Endothelial cell of umbilical vein (primary cell): ENCODE measurements at places on chromosomes 11 and 22. TPM values are rescaled to one million over a fixed set of nuclear protein-coding genes. Genes with fewer than 3 reads are reported as not detected.

The ARHGEF12 gene
- 117 and 125 TPM in 2 replicates for total RNA-seq

The PLEKHA7 gene
- 3.8 and 6.8 TPM in 2 replicates for total RNA-seq

The KDELR3 gene
- total RNA-seq = 28.6 and 40.2 TPM in 2 replicates

The SCGB1A1 gene
- not detected in 2 replicates for total RNA-seq

The MUC5AC gene
- total RNA-seq = not detected in 2 replicates

The SCGB2A2 gene
- not detected in 2 replicates for total RNA-seq

The JAM3 gene
- 106 and 137 TPM in 2 replicates for total RNA-seq

The TESMIN gene
- total RNA-seq = 3.1 and 6.1 TPM in 2 replicates

The MYOD1 gene
- not detected in 2 replicates for total RNA-seq

The MISFA gene
- total RNA-seq = 2.8 and 3.6 TPM in 2 replicates

The RAG1 gene
- 1.2 and 2.0 TPM in 2 replicates for total RNA-seq

The RASSF10 gene
- not detected in 2 replicates for total RNA-seq

The KCTD14 gene
- 1.1 and 1.8 TPM in 2 replicates for total RNA-seq

The PLA2G3 gene
- 0.75 and 1.0 TPM in 2 replicates for total RNA-seq

The STK33 gene
- 1.6 and 3.4 TPM in 2 replicates for total RNA-seq

The SLC37A2 gene
- total RNA-seq = 1.1 and 1.3 TPM in 2 replicates

The STIM1 gene
- 30.9 and 32.7 TPM in 2 replicates for total RNA-seq

The RTN4RL2 gene
- total RNA-seq = 0.83 and 1.3 TPM in 2 replicates

The GP1BB gene
- 1.5 and 1.7 TPM in 2 replicates for total RNA-seq

The NCAPH2 gene
- total RNA-seq = 42.4 and 43.1 TPM in 2 replicates

The DDI1 gene
- not detected in 2 replicates for total RNA-seq

The KLHDC7B gene
- not detected in 2 replicates for total RNA-seq

The CEND1 gene
- 0.40 and 0.83 TPM in 2 replicates for total RNA-seq

The OR52A1 gene
- not detected in 2 replicates for total RNA-seq
